ENCODE measurements at places on chromosomes 6 and 20. TPM values are rescaled to one million over a fixed set of nuclear protein-coding genes. Genes with fewer than 3 reads are reported as not detected.

GRCh38 chr20:42483730-42484303 is 705.9 kb downstream of the PTPRT start:
- no peak for DNase-seq

GRCh38 chr6:151393410-151393809 is 2.1 kb upstream of the ZBTB2 start:
- no peak for DNase-seq

GRCh38 chr6:52871621-52872020 is 31.0 kb upstream of the GSTA5 start:
- DNase-seq: no peak

DNA sequence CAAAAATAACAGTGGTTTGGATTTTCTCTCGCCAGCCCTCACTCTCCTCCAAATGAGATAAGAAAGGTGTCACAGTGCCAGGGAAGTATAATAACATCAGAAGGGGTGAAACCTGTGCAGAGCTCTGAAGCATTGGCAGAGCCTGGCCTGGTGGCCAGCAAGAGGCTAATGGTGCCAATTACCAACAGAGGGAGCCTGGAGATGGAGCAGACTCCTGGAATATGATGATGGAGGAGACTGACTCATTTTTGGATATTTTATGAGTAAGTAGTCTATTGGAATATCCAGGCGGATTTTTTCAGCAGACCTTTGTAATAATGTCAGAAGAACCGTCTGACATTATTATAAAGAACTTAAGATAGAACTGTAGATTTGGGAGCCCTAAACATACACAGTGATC is 442.6 kb upstream of the MARCKS start:
- DNase-seq: peak; percentile 87

DNA sequence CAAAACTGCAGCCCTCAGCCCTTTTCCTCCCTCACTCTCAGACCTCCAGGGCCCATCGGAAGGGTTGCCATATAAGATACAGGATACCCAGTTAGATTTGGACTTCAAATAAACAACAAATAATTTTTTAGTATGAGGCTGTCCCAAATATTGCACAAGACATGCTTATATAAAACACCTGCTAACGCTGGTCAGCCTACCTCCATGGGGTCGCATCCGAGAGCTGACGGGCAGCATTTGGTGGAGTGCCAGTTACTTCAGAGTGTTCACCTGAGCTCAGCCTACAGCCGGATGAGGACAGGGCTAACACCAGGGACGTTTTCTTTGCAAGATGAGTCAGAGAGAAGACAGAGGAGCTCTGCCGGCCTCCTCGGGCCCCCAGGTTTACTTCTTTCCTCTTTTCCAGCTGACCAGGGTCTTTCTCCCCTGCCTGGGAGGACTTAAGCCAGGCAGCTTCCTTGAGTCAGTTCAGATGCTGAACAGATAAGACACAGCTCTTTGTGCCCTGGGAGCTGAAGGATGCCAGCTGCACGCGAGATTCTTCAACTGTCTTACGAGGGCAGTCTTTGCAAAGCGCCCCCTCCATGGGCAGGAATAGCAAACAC is 141.2 kb upstream of the KCNG1 start:
- DNase-seq: no peak

- no peak for DNase-seq
Observed at GRCh38 chr20:48319943-48320584, 507.7 kb downstream of the PREX1 start.

GRCh38 chr6:20415712-20416454 is 14.2 kb downstream of the E2F3 start:
- no peak for DNase-seq

GRCh38 chr20:48480216-48480772 is 347.5 kb downstream of the PREX1 start:
- no peak for DNase-seq

GRCh38 chr20:33651562-33652048 is 10.5 kb upstream of the C20orf144 start:
- DNase-seq: no peak

DNA sequence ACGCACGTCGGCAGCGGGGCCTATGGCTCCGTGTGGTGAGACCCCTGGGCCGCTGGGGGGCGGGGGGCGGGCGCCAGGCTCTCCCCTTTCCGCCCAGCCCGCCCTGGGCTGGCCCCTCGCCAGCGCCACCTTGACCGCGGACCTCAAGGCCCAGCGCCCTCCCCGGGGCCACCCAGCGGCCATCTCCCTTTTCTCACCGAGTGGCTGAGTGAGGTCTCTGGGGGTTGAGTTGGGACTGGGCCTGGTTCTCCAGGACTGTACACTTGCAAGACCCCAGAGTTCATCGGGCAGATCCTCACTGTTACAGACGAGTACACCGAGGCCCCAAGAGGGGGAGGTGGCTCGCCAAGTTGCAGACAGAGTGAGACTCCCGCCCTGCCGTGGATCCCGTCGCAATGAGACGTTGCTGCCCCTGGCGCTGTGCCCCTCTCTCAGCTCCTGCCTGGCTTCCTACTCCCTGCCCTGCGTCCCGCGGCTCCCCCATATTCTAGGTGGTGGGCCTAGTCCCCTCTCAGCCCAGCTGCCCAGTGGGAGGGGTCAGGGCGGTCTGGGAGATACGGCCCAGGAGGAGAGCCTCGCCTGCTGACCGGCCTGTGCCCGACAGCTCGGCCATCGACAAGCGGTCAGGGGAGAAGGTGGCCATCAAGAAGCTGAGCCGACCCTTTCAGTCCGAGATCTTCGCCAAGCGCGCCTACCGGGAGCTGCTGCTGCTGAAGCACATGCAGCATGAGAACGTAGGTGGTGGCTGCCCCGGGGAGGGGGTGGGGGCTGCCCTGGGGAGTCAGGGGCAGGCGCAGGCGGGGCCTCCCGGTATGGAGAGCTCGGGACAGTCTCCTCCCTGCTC is 576 bp downstream of the MAPK13 start:
- DNase-seq: no peak

DNA sequence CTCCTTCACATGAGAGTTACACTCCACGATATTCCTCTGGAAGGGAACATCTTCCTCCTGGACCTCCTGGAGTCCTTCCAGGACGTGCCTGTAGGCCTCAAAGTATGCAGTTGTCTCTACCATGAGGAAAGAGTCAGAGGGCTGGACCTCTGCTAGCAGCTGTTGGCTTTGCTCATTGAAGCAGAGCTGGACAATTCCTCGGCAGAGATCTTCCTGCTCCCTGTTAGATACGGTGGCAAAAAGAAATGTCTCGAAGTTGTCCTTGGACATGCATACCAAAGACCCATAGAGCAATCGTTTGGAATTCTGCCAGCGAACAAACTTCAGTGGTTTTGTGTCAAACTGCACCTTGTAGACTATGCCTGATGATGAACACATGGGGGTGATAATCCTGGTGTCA is 7.7 kb downstream of the ZNFX1 start:
- peak; percentile 93 for DNase-seq

- peak; percentile 40 for DNase-seq
Observed at GRCh38 chr6:145929037-145929633, 35.0 kb downstream of the SHPRH start.

DNA sequence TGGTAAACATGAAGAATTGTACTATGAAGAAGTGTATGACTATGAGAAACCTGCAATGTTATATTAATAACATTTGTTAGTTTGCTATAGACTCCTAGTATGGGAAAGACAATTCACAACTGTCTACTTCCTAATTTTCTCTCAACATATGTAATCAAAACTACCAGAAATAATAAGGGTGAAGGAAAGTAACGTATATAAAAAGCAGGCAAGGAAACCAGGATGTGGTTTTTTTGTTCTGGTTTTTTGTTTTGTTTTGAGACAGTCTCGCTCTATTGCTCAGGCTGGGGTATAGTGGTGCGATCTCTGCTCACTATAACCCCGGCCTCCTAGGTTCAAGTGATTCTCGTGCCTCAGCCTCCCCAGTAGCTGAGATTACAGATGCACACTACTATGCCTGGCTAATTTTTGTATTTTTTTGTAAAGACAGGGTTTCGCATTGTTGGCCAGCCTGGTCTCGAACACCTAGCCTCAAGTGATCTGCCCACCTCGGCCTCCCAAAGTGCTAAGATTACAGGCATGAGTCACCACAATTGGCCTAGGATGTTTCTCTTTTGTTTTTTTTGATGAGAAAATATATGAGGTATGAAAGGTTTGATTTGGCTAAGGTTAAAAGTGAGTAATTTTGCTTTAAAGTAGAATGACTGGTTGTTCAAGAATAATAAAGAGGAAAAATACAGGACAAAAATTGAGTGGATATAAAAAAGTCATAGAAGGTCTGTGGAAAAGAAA is 83.1 kb downstream of the PTCHD4 start:
- DNase-seq: no peak

ROS1 gene
- total RNA-seq: 53.4 TPM

ADGRF4 gene
- 0.13 TPM for total RNA-seq

RIMS4 gene
- not detected for total RNA-seq

PROKR2 gene
- total RNA-seq: not detected

FOXS1 gene
- not detected for total RNA-seq

MOG gene
- total RNA-seq: not detected

SLC22A1 gene
- 0.19 TPM for total RNA-seq

ID4 gene
- not detected for total RNA-seq

ABHD16B gene
- not detected for total RNA-seq

ADGRF1 gene
- total RNA-seq: not detected

All from LHCN-M2 (cell line).